ENCODE measurements at places on chromosomes 12 and 14. TPM values are rescaled to one million over a fixed set of nuclear protein-coding genes. Genes with fewer than 3 reads are reported as not detected.

The POP5 gene
- total RNA-seq: 60.1 TPM

The INSM2 gene
- total RNA-seq: not detected

The PLEKHG7 gene
- total RNA-seq: not detected

The DIO2 gene
- 4.2 TPM for total RNA-seq

The GPR65 gene
- 0.15 TPM for total RNA-seq

The ZFHX2 gene
- total RNA-seq: 0.35 TPM

The KRT82 gene
- total RNA-seq: not detected

The SDR9C7 gene
- total RNA-seq: not detected

The DLGAP5 gene
- total RNA-seq: 9.2 TPM

The KRT79 gene
- not detected for total RNA-seq

The GNS gene
- total RNA-seq: 118 TPM

The PPP1R1A gene
- total RNA-seq: not detected

The ATXN2 gene
- 10.2 TPM for total RNA-seq

The VWF gene
- 0.75 TPM for total RNA-seq

The CMA1 gene
- total RNA-seq: not detected

The CCDC197 gene
- total RNA-seq: not detected

The PIK3C2G gene
- not detected for total RNA-seq

The MGP gene
- 26.6 TPM for total RNA-seq

The NOVA1 gene
- total RNA-seq: 2.2 TPM

The KANSL2 gene
- 47.9 TPM for total RNA-seq
